ENCODE measurements at places on chromosomes 7 and 10.

DNA sequence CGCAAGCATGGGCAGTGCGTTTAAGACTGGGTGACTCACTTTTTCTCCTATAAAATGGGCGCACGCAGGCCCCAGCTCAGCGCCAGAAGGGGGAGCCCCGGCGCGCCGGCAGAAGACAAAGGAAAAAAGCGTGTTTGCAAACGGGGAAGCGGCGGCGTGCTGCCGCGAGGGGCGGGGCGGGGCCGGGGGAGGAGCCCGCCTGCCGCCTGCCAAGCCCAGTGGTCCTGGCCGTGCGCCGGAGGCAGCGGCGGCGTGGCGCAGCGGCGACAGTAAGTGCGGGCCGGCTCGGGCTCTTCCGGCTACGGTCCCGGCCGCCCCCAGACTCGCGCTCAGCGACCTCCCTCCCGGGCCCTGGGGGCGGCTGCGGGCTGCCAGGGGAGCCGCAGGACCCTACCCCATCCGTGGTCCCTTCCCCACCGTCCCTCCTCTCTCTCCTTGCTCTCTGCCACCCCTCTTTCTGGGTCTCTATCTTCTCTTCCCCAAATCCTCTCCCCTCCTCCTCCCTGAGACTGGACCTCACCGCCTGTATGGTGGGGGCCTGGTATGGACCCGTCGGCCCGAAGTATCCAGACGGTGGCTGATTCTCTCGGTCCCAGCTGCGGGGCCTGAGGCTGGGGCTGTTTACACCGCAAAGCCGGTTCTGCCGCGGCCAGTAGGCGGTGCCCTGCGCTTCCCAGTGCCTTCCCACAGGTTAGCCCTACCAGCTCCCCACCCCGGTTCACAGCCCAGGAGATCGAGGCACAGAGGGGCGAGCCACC lies at the start of gene SLC29A3:
SLC29A3 (plus strand) TSS at position 218 of the 758 bp plus-strand sequence; CDS start at position 269, 51 bp downstream.
- DNase-seq = peak; percentile 83

DNA sequence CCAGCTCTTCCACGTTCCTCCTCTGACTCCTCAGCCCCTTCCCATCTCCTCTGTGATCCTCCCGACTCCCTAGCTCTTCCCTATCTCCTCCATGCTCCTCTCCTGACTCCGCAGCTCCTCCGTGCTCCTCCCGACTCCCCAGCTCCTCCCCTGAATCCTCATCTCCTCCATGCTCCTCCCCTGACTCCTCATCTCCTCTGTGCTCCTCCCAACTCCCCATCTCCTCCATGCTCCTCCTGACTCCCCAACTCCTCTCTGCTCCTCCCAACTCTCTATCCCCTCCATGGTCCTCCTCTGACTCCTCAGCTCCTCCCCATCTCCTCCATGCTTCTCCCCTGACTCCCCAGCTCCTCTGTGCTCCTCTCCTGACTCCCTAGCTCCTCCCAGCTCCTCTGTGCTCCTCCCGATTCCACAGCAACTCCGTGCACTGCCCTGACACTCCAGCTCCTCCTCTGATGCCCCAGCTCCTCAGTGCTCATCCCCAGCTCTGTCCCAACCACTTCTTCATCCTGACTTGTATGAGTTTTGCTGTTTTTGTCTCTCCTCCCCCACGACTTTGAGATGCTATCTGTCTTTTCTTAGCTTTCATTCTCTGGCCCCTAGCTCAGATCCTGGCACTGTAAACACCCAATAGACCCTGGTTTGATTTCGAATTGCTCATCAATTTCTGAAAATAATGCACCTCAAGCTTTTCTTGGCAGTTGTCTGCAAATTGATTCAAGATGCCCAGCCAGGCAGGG lies 38.3 kb downstream of the OAT start:
- DNase-seq = no peak

DNA sequence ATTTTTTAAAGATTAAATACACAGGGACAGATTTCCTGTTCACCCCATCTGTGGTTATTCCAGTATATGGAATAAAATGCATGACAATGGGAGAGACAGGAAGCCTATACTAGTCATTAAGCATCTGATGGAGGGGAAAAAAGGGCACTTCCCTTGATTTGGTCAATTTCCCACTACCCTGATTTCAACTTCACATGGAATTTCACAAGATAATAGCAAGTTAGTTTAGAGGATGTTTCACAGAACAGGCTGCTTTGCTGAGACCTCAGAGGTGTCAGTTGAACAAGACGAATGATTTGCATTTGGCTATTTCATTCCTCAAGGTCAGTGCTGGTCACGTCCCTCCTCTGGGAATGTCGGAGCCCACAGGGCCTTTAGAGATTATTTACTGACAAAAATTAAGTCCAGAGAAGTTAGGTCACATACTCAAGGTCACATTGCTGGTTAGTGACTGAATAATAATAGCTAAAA lies 4.7 kb upstream of the ITPRIP start:
- DNase-seq = peak; percentile 46

GRCh38 chr10:59877191-59877671 lies 29.1 kb downstream of the CCDC6 start:
- DNase-seq = peak; percentile 44

- no peak for DNase-seq
Measured at GRCh38 chr7:47621979-47622561, 40.2 kb upstream of the TNS3 start.

DNA sequence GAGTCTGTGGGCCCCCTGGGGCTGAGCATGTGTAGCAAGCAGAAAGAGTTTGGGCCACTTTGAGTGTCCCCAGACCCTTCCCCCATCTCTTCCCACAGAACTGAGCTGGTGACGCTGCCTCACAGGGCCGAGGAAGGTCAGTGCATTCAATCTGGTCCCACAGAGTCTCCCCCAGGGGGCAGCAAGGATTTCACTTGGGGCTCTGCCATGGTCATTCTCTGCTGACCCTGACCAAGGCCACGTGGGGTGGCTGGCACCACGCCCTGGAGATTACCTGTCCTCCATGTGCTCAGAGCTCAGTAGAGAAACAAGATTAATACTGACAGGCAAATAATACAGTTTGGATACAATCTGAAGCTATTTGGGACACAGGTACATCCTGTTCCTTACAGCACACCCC lies 30.2 kb downstream of the ADRA2A start:
- no peak for DNase-seq

DNA sequence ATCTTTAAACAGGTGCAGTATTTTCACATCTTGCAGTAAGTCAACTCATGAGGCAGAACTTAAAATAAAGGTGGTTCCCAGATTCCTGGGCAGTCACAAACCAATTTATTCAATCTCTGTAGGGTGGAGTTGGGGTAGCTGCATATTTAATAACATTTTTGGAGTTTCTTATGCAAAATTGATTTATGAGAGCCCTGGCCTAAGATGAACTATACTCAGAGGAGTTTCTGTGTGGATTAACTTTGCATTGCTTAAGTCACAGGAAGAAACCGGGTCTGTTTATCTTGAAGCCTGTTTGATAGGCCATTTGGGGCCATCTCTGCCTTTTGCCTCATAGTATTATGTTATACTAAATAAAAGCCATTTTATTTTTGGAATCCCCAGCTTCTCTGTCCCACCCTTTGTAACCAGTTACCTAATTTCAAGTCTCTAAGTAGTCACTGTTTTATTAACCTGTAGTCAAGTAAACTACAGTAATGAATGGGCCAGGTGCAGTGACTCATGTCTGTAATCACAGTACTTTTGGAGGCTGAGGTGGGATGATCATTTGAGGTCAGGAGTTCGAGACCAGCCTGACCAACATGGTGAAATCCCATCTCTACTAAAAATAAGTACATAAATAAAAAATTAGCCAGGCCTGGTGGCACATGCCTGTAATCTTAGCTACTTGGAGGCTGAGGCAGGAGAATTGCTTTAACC lies 104.4 kb upstream of the FAM3C start:
- no peak for DNase-seq

- DNase-seq = no peak
Measured at GRCh38 chr7:157188091-157188665, 49.5 kb downstream of the UBE3C start.

- no peak for DNase-seq
Measured at GRCh38 chr10:118868589-118868988, 113.8 kb upstream of the CACUL1 start.

DNA sequence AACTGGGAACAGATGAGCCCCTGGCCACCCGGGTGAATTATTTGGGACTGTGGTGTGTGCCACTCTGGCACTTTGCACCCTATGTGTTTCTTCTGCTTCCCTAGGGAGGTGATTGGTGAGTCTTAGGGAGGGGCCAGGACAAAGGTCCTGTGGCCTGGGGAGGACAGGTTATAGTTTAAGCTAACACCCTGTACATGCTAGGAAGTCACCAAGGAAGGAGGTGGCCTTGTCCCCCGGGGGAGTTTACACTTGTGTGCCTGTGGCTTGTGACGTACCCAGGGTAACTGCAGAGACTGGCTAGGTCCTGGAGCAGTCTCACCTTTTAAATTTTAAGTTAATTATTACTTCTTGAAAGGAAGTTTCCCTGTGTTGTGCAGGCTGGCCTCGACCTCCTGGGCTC lies 196.2 kb downstream of the BAMBI start:
- DNase-seq = no peak

DNA sequence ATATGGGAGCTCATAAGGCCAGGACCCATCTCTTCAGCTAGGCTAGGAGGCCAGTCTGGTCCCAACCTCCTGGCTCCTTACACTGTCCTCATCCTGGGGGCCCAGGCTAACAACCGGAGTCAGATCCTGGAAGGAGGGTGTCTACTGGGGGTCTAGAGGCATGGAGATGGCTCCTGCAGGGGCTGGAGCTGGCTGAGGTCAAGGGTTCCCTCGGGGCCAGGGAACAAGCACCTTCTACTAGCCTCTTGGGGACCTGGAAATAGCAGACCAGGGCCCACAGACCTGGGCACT lies 37.2 kb downstream of the CLRN3 start:
- no peak for DNase-seq

DNA sequence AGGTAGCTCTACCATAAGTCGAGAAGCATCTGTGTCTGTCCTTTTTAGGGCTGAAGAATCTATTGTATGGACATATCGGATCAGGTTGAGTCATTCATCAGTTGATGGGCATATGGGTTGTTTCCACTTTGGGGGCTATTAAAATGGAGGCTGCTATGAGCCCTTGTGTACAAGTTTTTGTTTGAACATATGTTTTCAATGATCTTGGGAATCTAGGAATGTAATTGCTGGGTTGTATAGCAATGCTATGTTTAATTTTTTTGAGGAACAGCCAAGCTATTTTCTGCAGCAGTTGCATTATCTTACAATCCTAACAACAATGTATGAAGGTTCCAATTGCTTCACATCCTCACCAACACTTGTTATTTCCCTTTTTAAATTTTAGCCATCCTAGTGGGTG lies 46.4 kb upstream of the HABP2 start:
- DNase-seq = no peak

DNA sequence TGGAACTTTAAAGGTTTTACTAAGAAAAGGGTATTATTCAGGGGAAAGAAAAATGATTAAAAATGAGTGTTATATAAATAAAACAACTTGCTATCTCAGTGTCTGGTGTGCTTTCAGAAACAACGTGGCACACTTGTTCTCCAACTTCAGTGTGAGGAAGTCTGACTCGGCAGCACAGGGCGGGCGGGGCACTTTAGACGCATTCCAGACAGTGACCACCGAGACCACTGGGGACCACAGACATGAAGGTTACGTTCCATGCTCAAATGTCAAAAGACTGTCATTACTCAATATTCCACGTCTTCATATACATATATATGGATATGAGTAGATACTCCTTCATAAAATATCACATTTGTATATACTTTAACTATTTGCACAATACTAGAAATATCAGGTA lies 87.0 kb downstream of the LARP4B start:
- DNase-seq = peak; percentile 65

- DNase-seq = no peak
Measured at GRCh38 chr7:82507976-82508677, 64.5 kb upstream of the CACNA2D1 start.

- peak; percentile 66 for DNase-seq
Measured at GRCh38 chr10:10677479-10677878, 340.2 kb upstream of the CELF2 start.

DNA sequence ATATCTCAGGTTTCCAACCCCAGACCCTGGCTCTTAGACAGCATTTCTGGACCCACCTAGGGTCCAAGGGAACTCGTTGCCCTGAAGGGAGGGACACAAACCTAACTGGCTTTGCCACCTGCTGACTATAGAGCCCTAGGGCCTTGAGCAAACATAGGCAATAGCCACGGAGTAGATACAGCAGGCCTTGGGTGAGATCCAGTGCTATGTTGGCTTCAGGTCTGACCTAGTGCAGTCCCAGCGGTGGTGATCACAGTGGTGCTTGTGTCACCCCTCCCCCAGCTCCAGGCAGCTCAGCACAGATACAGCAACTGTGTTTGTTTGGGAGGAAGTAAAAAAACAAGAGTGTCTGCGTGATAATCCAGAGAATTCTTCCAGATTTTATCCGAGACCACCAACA lies 9.7 kb upstream of the TNKS2 start:
- DNase-seq = no peak

GRCh38 chr7:7102906-7103305 lies 79.4 kb upstream of the C1GALT1 start:
- no peak for DNase-seq

DNA sequence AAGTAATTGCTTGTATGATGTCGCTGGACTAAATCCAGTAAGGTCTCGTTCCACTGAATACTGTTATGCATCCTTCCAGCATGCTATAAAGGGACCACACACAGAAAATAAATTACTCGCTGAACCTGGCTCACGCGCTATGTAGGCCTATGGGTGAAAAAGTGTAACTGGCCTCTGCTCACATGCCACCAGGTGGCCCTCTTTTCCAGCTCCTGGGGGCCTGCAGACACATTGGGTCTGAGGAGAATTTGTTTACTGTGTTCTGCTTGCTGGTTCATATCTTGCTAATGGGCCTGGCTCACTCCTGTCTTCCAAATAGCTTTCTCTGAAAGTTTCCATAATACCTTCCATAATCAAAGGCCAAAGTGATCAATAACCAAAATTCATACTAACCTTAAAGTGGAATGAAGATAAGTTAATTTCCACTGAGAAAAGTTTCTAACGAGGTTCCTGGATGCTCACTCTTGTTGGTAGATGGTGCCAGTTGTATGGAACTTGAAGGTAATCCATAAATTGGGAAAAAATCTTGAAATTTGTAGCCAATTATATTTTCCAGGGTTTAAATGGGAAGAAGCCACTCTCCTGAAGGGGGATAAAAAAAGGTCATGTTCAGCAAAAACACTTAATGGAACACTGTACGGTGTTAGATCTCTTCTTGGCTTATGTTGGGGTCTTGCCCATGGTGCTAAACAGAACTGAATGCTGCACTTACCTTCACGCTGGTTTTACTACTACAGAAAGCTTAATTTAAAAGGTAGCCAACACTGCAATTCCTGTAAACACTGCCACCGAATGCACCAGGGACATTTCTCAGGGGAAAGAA lies 27.0 kb upstream of the ZPBP start:
- no peak for DNase-seq

GRCh38 chr10:125157505-125157904 lies 2.9 kb downstream of the CTBP2 start:
- peak; percentile 35 for DNase-seq

All from fibroblast of skin of back (primary cell).